ENCODE measurements at places on chromosomes 3 and 15.

GRCh38 chr3:120678331-120678947 is 3.6 kb downstream of the HGD start:
- DNase-seq: no peak

- DNase-seq: no peak
Measured at GRCh38 chr3:124322966-124323365, 331.0 kb upstream of the ROPN1 start.

- no peak for DNase-seq
Measured at GRCh38 chr3:104273046-104273649, 1093.6 kb upstream of the ALCAM start.

DNA sequence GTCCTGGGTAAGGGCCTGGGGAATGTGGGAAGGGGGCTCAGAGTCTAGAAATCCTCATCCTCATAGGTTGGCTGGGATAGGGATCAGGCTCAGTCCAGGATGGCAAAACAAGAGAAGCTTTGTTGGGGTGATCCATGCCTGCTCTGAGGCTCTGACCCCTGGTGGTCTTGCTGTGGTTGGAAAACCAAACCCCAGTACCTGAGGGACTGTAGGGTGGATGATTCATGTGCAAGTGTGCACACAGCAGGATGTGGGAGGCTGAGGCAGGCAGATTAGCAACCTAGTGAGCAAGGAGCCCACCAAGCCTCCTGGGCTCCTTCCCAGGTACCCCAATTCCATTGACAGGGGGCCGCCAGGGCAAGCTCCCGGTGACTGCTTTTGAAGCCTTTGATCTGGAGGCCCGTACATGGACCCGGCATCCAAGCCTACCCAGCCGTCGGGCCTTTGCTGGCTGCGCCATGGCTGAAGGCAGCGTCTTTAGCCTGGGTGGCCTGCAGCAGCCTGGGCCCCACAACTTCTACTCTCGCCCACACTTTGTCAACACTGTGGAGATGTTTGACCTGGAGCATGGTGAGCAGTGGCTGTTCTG is 3.1 kb downstream of the KLHDC8B start:
- no peak for DNase-seq

- no peak for DNase-seq
Measured at GRCh38 chr3:177746337-177746933, 549.2 kb upstream of the TBL1XR1 start.

DNA sequence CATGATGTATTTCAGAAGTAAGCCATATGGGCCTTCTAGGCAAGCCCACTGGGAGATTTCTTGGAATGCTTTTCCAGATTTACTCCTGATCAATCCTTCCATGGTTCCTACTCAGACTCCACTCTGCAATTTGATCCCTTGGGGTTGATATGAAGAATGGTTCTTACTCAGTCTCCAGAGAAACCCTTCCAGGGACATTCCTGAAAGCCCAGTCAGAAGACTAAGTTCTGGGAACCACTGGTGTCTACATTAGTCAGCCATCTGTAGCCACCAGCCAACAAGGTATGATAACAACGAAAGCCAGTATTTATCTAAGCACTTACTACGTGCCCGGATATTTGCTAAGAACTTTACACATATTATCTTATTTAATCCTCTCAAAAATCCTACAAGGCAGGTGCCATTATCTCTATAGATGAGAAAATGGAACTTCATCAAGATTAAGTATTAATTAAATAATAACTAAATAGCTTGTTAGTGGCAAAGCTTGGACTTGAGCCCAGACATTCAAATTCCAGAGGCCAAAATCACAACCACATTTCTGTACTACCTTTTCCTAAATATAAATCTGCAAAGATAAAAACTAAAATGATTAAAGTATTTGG is 32.7 kb downstream of the ZNF385D start:
- DNase-seq: no peak

DNA sequence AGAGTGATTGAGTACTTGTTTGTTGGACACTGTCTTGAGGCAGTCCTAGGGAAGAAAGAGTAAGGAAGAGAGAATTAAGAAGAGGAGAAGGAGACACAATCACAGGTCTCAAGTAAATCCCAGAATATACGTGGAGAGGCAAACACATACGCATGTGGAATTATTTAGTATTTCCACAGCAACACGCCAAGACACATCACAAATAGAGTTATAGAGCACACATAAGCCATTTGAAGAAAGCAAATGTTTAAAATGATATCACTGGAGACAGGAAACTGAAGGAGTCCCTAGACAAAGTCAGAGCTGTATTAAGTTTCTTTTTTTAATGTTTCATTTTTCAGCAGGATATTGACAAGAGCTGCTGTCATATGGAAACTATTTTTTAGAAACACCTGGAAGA is 206.1 kb upstream of the LRIG1 start:
- DNase-seq: no peak

- DNase-seq: no peak
Measured at GRCh38 chr15:81191701-81192100, 5.0 kb upstream of the IL16 start.

DNA sequence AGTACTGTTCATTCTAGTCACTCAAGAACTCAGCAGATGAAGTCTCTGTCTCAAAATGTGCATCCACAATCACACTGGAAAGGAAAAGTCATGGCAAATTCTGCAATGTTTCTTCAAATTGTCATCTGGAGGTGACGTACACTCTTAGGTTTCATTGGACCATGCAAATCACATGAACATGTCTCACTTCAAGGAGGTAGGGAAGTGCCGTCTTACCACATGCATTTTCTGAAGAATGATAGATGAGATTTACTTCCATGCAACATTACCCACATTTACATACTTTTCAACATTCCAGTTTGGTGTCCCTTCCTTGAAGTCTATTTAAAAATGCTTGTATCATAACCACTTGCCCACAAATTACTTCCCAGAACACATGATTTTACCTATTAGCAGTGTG is 107.9 kb upstream of the SATB1 start:
- DNase-seq: no peak

GRCh38 chr3:53147903-53148400 is 13.1 kb upstream of the PRKCD start:
- no peak for DNase-seq

DNA sequence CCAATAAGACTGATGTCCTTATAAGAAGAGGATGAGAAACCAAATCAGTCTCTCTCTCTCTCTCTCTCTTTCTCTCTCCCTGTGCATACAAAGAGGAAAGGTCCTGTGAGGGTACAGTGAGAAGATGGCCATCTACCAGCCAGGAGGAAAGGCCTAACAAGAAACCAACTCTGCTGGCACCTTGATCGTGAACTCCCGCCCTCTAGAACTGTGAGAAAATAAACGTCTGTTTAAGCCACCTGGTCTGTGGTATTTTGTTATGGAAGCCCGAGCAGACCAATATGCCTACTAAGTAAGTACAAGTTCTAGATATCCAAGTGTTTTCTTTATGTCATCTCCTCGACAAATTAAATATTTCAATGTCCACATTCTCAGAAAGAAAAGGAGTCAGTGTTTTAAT is 44.9 kb upstream of the TMC3 start:
- no peak for DNase-seq

- DNase-seq: no peak
Measured at GRCh38 chr15:49863431-49864224, 242.8 kb downstream of the DTWD1 start.
